Left ventricle myocardium superior (tissue), 1 donor: ENCODE measurements at places on chromosomes 13 and 19. TPM values are rescaled to one million over a fixed set of nuclear protein-coding genes. Genes with fewer than 3 reads are reported as not detected.

C1QTNF9 gene
- 3.9 TPM for total RNA-seq

GRCh38 chr13:70171151-70171550 is 62.9 kb upstream of the KLHL1 start:
- DNase-seq = no peak

- no peak for DNase-seq
Measured at GRCh38 chr19:35777961-35778360, 2.6 kb downstream of the ARHGAP33 start.

GRCh38 chr19:51210191-51210784 is 14.6 kb upstream of the CD33 start:
- DNase-seq = no peak

- no peak for DNase-seq
Measured at GRCh38 chr13:96810104-96810503, 184.2 kb downstream of the OXGR1 start.

DNA sequence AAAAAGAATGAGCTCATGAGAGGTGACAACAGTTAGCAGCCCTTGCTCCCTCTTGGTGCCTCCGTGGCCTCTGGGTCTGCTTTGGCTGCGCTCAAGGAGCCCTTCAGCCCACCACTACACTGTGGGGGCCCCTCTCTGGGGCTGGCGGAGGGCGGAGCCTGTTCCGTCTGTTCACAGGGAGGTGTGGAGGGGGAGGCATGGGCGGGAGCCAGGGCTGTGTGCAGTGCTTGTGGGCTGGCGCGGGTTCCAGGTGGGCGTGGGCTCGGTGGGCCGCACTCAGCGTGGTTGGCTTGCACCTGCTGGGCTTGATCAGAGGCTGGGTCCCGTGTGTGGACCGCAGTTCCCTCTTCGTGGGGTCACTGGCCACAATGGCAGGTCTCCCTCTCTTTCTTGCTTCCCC is 953.4 kb upstream of the PRR20A start:
- no peak for DNase-seq

- peak; percentile 94 for DNase-seq
Measured at GRCh38 chr13:44918326-44919103, 70.8 kb downstream of the NUFIP1 start.
